Right renal cortex interstitium (tissue), 3 donors: ENCODE measurements at places on chromosomes 1 and 21. TPM values are rescaled to one million over a fixed set of nuclear protein-coding genes. Genes with fewer than 3 reads are reported as not detected.

Gene HES5
- 0.28 TPM for polyA plus RNA-seq

Gene RCSD1
- polyA plus RNA-seq, result 12.0 TPM

Gene FPGT
- polyA plus RNA-seq, result 29.4 TPM

Gene MX1
- polyA plus RNA-seq, result 8.4 TPM

Gene RUSC1
- 27.7 TPM for polyA plus RNA-seq

Gene EPS8L3
- polyA plus RNA-seq, result 0.56 TPM

Gene GSTM1
- 118 TPM for polyA plus RNA-seq

Gene PKLR
- 5.4 TPM for polyA plus RNA-seq

Gene CHRM3
- polyA plus RNA-seq, result 8.4 TPM

Gene KCNJ10
- 33.3 TPM for polyA plus RNA-seq

Gene SAMD11
- polyA plus RNA-seq, result 39.9 TPM

Gene NPPB
- polyA plus RNA-seq, result not detected

Gene SLAMF1
- polyA plus RNA-seq, result 0.10 TPM

Gene SV2A
- polyA plus RNA-seq, result 7.7 TPM

Gene SEC16B
- polyA plus RNA-seq, result 2.8 TPM

Gene OLFML2B
- polyA plus RNA-seq, result 10.4 TPM

Gene OPRD1
- polyA plus RNA-seq, result 0.33 TPM

GRCh38 chr1:115429884-115430283 is 91.8 kb upstream of the NGF start:
- DNase-seq, result no peak

DNA sequence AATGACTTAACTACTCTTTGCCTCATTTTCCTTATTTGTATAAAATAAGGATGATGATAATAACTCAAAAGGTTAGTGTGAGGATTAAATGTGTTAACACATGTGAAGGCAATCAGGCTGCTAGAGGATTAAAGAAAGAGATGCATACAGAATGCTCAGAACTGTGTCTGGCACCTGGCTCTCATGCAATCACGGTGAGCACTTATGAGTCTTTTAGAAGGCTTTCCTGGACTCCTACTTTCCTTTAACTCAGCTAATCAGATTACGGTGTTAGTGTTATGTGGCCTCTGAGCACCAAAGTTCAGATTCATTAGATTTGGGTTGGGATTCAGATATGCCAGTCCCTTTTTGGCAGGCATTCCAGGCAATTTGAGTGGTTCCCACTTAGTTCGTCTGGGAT is 311.6 kb upstream of the USP24 start:
- DNase-seq, result no peak

DNA sequence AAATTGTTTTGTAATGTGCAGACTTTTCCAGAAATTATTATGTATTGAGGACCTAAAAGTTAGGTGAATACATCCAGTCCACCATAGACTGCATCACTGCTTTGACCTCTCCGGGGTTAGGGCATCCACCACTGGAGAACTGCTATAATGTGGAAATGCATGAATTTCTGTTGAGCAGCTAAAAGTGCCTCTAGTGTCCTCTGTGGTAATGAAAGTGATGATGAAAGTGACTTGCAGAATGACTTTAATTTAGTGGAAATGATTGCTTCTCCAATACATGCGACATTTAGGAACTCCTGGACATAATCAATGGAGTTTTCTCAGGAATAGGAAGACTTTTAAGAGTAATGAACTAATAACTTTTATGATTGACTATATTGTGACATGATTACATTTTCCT is 170.8 kb downstream of the LBR start:
- no peak for DNase-seq

DNA sequence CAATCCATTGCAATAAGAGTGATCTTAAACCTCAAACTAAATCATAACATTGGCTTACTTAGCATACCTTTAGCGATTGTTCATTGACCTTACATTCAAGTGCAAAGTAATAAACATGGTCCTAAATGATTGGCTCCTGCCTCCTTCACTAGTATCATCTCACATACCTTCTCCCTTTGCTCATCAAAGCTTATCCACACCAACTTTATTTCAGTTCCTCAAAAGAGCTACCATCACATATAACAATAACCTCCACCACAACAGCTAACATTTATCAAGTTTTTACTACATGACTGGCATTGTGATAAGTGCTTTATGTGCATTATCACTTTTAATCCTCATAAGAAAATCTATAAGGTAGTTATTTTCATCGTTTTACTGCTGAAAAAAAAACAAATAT is 198.8 kb downstream of the COL24A1 start:
- no peak for DNase-seq

GRCh38 chr1:46342084-46342656 is 1.6 kb downstream of the NSUN4 start:
- DNase-seq, result no peak

DNA sequence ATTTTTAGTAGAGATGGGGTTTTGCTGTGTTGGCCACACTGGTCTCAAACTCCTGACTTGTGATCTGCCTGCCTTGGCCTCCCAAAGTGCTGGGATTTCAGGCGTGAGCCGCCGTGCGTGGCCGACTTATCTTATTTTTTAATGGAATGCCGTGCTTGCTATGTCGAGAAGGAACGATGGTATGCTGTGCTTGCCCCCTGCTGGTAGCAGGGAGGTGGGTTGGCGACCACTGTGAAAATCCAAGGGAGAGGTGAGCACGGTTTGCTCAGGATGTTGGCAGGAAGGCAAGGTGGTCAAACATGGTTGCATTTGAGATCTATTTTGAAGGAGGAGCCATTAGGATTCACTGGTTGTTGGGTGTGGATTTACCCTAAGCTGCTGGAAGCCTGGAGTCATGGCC is 45.8 kb upstream of the RCC2 start:
- no peak for DNase-seq

GRCh38 chr1:26190373-26190987 is at the start of gene CATSPER4:
CATSPER4 (plus strand) TSS chr1:26190602; CDS start chr1:26190628, 26 bp downstream.
- DNase-seq, result no peak

- DNase-seq, result no peak
Observed at GRCh38 chr1:8273036-8273435, 44.9 kb upstream of the SLC45A1 start.

- no peak for DNase-seq
Observed at GRCh38 chr1:168864266-168864665, 135.3 kb upstream of the DPT start.

DNA sequence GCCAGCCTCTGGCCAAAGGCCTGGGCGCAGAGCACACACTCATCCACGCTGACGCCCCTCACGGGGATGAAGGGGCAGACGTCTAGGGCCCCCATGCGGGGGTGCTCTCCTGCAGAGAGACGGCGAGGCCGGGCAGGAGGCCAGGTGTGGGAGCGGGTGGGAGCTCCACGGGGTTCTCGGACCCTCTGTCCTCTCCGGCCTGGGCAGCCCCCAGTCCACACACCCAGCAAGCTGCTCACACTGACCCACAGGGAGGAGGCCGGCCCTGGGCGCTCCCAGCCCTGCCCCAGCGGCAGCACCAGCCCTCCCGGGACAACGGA is 2.5 kb downstream of the FTCD start:
- no peak for DNase-seq

GRCh38 chr1:109796484-109797302 is 33.0 kb upstream of the EPS8L3 start:
- DNase-seq, result no peak

GRCh38 chr1:110189181-110189580 is 20.9 kb upstream of the KCNC4 start:
- no peak for DNase-seq

DNA sequence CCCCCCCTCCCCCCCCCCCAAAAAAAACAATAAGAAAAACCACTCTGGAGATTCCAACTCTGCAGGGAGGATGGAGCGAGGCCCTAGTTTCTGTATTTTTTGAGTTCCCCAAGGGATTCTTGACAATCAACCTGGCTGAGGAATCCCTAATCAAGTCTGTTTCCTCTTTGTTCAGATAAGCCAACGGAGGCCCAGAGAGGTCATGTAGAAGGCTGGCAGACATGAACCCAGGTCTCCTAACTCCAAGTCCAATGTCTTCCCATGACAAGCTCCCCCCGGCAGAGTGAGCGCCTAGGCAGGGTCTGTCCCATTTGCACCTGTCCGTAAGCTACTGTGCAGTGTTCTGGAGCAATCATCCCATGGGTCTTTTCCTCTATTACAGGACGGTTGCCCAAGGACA is 39.5 kb downstream of the LRRC71 start:
- no peak for DNase-seq

- DNase-seq, result no peak
Observed at GRCh38 chr1:171134204-171134923, 43.7 kb downstream of the FMO3 start.

DNA sequence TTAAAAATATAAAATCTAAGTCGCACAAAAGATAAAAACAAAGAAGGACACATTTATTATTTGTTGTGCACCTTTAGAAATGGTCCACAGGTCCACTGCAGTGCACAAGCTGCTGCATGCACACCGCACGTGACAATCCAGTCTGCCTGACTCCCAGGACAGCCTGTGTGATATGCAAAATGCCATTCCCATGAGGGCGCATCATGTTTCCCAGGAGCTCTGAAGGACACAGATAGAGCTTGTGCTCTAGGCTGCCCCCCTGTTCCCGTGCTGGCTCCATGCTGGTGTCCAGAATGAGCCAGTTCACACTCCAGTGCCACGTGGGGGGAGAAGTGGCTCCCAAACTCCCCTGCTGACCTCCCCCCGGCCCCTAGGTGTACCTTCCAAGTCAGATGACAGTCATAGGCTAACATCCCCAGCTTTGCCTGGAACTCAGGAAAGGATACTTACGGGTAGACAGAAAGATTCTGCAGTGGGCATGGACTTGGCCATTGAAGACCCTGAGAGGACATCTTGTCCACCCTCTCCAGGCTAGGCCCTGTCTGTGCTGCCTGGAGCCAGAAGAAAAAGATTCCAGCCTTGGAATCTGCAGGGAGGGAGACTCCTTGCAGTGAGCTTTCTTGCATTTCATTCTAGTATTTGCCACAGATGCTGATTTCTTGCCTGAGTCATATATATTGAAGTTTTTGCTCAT is 26.3 kb downstream of the RAB7B start:
- DNase-seq, result no peak

DNA sequence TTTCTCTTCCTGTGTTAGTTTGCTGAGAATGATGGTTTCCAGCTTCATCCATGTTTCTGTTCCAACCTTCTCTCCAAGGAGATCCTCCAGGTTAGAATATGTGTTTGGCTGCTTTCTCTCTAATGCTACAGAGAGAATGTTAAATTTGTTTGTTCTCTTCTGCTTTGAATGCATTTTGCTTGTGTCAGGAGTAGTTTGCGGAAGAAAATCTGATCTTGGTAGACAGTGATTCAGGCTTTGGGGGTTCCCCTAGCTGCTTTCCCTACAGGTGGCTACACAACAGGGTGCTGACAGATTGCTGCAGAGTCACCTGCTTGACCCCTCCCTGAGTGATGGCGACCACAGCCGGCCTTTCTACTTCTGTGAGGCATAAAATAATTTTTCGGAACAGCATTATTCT is 41.8 kb downstream of the MACO1 start:
- no peak for DNase-seq

DNA sequence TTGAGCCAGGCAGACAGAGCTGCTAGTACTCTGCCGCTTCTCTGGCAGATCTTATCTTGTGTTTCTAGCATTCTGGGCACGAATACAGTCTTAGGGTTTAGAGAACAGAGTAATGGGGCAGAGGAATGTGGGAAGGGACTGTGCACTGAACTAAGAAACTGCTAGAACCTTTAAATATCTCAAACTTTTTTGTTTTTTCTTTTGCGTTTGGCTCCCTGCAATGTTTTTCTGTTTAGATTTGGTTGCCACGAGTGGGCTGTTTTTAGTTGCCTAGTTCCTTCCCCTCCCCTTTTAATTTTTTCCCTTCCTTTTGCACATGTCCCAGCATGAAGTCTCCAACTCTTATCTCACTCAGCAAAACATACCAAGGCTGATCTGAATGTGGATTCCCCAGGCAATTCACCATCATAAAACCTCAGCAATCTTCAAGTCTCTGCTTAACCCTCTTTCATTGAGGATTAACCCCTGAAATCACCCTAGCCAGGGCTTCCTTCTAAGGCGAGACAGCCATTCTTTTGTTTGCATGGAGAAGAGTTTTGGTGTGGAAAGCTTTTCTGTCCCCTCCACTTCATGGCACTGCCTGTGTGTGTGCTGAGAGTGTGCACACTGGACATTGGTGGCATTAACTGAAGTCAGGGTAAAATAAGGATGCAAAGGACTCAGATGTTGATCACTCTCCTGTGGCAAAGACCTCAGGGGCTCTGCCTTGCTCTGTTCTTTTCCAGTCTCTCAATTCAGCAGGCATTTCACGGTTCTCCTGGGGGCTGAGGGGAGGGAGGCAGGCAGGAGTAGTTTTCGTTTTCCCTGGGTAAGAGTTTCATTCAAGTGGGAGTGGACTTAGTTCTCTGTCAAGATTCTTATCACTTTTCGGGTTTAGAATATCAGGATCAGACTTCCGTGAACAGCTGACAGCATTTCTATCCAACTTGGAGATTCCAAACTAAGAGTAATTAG is 2.8 kb upstream of the ATF3 start:
- DNase-seq, result no peak

- DNase-seq, result no peak
Observed at GRCh38 chr1:234315091-234315541, 58.1 kb upstream of the COA6 start.

- no peak for DNase-seq
Observed at GRCh38 chr1:10900691-10901090, 104.2 kb upstream of the CASZ1 start.

DNA sequence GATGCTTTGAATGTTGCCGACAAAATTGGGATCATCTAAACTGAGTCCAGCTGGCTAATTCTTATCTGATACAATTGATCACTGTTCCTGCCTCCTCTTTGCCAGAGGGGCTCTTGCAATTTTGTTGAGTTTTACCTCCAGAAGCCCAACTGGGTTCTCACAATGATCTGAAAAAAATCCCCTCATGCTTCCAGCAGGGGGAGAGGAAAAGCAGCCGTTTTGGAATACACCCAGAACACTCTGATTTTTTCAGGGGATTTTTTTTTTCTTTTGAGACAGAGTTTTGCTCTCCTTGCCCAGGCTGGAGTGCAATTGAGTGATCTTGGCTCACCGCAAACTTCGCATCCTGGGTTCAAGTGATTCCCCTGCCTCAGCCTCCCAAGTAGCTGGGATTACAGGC is 13.9 kb upstream of the RERE start:
- DNase-seq, result no peak

- no peak for DNase-seq
Observed at GRCh38 chr1:157646144-157646543, 48.3 kb upstream of the FCRL4 start.

GRCh38 chr1:29601021-29601420 is 364.7 kb downstream of the PTPRU start:
- no peak for DNase-seq

- no peak for DNase-seq
Observed at GRCh38 chr1:99441299-99442095, 177.2 kb downstream of the PLPPR4 start.

GRCh38 chr1:222791006-222791710 is 23.7 kb upstream of the DISP1 start:
- no peak for DNase-seq

GRCh38 chr1:166876540-166876838 is 425 bp upstream of the TADA1 start:
- DNase-seq, result no peak

GRCh38 chr1:160090760-160091159 is 7.7 kb downstream of the IGSF8 start:
- no peak for DNase-seq

- no peak for DNase-seq
Observed at GRCh38 chr1:47388030-47388890, 27.8 kb upstream of the FOXE3 start.

GRCh38 chr1:92585831-92586230 is 99.1 kb upstream of the GFI1 start:
- no peak for DNase-seq
